NCI-H2081 (cell line): ENCODE measurements at places on chromosomes 3 and 15.

GRCh38 chr15:63815796-63816533 is 17.8 kb downstream of the HERC1 start:
- no peak for DNase-seq

GRCh38 chr3:63863150-63864007 is at the start of the genes ATXN7 and THOC7:
ATXN7 (plus strand) TSS chr3:63863867; CDS start chr3:63912599, 48,732 bp downstream.
THOC7 (minus strand) TSS chr3:63863805; CDS start chr3:63863790, 15 bp downstream.
- peak; percentile 35 for DNase-seq

- no peak for DNase-seq
Measured at GRCh38 chr3:150342896-150343467, 65.1 kb upstream of the TSC22D2 start.

DNA sequence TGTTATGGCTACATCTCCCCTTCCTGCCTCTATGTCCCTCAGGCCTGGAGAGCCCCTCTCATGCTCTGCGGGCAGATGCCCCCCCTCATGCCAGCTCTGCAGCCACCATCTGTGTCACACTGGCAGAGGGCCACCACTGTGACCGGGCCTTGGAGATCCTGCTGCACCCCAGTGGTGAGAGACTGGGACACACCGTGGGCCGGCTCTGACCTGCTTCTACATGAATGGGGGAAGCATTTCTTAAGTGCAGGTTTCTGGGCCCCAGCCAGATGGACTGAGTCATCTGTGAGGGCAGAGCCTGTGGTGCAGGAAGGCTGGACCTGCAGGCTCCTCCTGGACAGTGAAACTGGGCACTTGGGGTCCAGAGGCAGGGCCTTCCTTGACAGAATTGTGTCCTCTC is 4.8 kb downstream of the VWA5B2 start:
- DNase-seq: no peak

DNA sequence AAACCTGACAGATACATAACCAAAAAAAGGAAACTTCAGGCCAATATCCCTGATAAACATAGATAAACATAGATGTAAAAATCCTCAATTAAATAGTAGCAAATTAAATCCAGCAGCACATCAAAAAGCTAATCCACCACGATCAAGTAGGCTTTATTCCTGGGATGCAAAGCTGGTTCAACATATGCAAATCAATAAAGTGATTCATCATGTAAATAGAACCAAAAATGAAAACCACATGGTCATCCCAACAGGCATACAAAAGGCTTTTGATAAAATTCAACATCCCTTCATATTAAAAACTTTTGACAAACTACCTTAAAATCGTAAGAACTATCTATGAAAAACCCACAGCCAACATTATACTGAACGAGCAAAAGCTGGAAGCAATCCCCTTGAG is 882.2 kb downstream of the NTRK3 start:
- DNase-seq: no peak

GRCh38 chr3:186540835-186541226 is 3.3 kb downstream of the CRYGS start:
- DNase-seq: no peak

DNA sequence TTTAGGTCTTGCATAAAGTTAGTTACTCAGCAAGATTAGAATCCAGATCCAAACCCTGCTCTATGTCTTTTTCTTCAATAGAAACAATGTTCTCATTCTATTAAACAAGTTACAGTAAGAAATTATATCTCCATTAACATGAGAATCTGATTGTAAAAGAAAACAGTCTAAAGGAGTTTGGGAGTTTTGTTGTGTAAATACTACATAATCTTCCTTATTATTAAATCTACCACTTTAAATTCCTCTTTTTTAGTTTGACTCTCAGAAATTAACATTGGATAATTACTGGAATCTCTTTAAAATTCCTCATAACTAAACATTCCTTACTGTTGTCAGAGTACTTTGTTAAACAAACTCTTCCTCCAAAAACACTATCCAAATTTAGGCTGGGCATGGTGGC is 1.7 kb upstream of the GOLIM4 start:
- DNase-seq: no peak

DNA sequence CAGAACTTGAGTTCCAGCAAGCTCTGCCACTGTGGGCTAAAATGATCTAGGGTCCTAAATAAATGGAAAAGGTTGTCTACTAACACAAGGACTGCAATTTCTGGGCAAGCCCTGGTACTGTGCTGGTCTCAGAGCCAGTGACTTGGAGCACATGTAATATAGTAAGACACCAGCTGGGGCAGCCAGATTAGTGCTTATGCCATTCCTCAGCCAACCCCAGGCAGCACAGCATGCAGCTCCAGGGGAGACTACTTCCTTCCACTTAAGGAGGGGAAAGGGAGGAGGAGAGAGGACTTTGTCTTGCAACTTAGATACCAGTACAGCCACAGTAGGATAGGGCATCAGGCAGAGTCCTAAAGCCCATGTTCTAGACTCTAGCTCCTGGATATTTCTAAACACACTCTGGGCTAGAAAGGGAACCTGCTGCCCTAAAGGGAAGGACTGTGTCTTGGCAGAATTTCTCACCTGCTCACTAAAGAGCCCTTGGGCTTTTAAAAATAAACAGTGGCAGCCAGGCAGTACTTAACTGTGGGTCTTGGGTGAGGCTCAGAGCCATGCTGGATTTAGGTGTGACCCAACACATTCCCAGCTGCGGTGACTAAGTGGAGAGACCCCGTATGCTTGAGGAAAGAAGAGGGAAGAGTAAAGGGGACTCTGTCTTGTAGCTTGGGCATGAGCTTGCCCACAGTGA is 223.7 kb upstream of the BCHE start:
- no peak for DNase-seq

DNA sequence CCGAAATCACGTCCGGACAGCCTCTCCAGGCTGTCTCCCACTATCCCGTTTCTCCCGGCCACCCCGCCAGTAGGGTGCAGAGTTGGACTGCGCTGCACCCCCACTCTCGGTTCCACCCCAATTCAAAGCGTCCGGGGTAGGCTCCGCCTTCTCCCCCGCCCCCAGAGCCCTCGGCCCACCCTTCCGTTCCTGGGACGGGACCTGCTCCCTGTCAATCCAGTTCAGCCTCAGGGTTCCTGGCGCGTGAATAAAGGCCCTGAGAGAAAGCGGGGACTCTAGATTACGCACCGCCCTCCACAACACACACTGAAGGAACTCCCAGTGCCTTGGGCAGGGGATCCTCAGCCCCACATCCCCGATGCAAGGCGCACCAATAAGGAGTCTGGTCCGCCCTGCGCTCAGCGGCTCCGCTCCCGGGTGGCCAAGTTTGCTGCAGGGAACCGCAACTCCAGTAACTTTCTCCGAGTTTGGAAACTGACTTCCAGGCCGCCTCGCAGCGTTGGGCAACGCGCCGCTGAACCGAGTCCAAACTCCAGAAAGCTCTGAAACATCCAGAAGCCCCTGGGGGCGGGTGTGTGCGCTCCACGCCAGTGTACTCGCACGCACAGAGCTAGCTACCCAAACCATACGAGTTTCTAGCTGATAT is 1.9 kb downstream of the ADAMTS9 start:
- peak; percentile 31 for DNase-seq

DNA sequence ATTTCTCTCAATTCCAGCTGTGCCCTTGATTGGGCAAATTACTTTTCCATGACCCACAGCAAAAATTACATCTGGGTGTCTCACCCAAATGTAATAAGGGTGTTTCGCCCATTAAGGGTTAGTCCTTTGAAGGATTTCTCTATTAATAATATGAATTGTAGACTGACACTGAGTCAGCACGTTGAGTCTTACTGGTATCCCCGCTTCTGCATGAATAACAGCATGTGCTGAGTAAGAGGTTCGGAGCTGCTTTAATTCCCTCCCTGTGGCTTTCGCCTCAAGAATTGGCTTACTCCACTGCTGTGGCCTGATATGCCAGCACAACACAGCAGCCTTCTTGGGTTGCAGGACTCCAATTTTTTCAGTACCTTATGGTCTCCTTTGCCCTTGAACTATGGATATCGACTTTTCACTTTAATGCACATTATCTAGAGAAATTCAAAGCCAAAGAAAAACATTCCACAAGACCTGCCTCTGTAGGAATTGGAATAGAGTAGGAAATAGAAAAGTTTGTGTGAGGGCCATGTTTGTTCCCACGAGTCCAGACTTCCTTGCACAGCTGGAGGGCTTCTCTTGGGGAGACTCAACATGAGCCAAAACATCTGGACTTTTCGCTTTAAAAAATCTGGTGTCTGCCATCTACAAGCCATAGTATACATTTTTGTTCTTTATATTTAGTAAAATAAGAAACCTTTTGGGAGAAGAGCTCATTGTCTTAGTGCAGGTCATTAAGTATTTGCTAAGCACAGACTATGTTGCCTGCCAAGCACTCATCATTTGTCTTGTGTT is 20.7 kb upstream of the ERC2 start:
- DNase-seq: no peak

- no peak for DNase-seq
Measured at GRCh38 chr3:161879470-161879869, 382.9 kb downstream of the OTOL1 start.

GRCh38 chr15:78146425-78147154 is 2.6 kb upstream of the IDH3A start:
- DNase-seq: no peak

DNA sequence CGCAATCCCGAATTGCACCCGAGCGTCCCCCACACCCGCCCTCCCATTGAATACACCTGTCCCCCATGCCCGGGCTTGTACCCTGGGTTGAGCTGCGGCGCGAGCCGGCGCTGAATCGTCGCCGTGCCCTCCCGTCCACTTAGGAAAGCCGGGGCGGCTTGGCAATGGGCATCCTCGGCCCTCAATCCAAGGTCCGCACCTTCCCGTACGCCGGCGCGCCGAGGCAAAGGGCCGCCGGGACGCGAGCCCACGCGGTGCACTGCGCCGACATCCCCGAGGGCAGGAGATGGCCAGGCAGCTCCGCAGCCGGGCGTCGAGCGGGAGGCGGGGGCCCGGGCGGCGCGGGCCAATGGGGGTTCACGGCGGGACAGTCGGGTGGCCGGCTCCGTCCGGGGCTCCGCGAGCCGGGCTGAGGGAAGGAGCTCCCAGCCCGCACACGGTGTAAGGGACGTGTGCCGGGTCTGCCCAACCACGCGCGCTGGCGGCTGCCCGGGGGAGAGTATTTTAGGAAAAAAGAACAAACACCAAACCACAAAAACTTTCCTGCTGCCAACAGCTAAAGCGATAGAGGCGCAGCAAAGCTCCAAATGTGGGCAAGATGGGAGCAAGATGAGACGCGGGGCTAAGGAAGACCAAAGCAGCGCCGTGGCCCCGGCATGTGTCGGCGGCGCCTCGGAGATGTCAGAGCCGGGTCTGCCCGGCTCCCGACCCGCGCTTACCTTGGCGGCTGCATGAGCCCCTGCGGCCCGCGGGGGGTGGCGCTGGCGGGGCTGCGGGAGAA is 621 bp downstream of the RGMA start:
- peak; percentile 33 for DNase-seq

- peak; percentile 70 for DNase-seq
Measured at GRCh38 chr15:92521624-92522008, 127.9 kb downstream of the ST8SIA2 start.

DNA sequence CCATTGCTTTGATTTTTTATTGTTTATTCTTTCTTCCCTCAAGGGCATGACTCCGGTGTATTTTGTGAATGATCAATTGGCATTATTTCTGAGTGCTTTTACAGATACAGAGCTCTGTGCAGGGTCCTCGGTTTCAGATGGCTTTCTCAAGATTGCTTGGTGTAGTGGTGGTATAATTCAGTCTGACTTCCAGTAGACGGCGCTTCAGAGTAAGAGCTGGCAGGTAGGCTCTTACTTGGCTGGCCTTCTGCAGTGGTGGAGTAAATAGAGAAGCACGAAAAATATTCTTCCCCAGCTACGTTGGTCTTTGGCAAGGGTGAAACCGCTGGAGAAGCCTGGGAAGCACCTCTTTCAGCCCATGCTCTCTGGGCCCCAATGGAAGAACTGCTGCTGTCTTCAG is 723.0 kb upstream of the BCHE start:
- DNase-seq: no peak

DNA sequence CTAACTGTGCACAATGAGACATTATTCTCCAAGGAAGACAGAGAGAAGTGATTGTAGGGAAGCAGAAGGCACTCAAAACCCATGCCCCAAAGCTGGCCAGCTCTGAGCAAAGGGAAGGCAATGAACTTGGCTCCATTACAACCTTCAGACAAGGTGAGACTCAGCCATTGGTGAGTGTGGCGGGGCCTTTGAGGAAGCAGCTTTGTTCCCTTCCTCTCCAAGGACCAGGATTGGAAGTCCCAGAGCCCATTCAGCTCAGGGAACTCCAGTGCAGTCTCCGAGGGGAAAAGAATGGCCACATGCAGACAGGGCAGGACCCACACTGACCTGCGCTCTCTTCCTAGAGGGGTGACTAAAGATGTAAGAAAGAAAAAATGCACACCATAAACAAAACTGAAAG is 23.1 kb downstream of the HEG1 start:
- DNase-seq: no peak

DNA sequence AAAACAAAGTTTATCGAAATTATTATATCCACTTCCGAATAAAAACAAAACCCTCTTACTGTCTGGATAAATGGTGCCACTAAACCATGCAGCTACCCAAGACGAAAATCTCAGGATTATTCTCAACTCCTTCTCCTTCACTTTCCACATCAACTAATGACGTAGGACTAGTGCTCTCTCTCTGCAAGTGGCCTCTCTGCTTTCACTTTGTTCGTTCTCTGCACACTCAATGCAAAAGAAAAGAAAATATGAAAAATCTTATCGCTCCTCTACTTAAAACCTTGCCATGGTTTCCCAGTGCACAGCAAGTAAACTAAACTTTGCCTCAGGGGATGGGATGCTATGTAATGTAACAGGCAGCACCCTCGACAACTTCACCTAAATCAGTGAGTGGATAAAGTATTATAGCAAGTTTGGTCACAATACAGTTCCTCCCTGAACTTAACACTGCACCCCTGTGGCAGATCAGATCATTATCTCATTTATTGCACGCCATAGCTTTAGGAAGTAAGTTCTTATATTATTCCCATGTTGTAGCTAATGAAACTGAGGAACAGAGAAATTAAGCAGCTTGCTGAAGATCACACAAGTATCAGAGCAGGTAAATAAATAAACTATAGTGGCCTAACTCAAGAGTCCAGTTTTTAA is 262.7 kb upstream of the GADL1 start:
- DNase-seq: no peak

DNA sequence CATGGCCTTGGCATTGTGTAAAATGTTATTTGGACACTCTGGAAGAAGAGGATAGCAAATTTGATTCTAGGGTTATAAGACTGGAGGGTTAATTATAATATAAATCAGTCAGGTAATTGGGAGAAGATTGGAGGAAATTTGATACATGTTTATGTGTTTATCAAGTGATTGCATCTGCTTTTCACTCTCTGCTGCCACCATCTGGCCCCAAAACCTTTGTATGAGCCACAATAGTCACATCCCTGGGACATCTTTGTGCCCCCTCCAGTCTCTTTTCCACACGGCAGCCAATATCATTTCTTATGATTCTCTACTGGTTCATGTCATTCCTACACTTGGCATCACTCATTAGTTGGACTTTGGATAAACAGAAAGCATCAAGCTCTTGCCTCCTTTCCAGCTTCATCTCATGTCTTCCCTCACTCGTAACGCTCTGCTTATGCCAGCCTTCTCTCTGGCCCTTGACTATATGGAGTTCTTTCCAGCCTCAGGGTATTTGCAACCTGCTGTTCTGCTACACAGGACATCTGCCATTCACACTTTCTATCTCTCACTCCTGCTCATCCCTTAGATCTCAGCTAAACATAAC is 602.3 kb upstream of the SUCLG2 start:
- peak; percentile 4 for DNase-seq

- peak; percentile 81 for DNase-seq
Measured at GRCh38 chr3:138479438-138479863, 45.0 kb downstream of the ESYT3 start.

GRCh38 chr3:111218615-111219014 is 147.0 kb downstream of the NECTIN3 start:
- no peak for DNase-seq

GRCh38 chr3:158768881-158769543 is 32.8 kb upstream of the MFSD1 start:
- DNase-seq: no peak

GRCh38 chr3:126132751-126133511 is 47.5 kb downstream of the ALDH1L1 start:
- no peak for DNase-seq
